ENCODE measurements at places on chromosomes 5 and 9.

DNA sequence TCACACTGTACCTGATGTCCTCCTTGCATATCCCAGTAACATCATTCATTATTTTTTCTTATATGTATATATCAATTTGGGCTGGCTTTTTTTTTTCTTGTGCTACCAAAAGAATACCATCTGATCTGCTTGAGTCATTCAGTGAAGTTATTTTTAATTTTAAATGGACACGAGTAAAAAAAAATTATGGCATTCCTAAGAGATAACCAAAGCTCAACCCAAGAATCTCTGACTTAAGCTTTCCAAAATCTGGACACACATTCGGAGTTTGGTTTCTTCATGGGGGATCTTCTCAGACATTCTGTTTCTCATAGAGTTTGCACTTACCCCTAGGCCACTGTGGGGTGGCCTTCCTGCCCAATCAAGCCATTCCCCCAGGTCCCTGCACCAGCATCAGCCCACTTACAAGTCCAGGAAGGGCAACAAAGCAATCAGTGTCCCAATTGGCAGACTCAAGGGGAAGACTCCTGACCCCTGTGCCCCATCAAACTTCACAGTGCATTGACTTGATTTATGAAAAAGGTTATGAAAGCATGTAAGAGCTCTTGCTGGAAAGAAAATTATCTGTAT, 49.2 kb upstream of the SPDL1 start:
- no peak for DNase-seq

DNA sequence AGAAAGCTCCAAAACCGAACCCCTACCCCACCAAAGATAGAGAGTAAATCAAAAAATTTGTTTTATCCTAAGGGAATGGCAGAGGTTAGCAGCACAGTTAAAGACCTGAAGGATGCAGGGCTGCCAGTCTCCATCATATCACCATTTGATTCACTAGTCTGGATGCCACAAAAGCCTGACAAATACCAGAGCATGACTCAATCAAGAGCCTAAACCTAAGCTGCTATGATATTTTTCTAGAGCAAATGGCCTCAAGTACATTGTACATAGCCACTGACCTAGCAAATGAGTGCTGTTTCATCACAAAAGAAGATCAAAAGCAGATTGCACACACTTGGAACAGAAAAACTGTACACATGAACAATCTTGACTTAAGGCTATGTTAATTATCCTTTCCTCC, 48.0 kb downstream of the DPYSL3 start:
- DNase-seq, result no peak

- DNase-seq, result no peak
These were observed 39.1 kb downstream of the POC5 start for GRCh38 chr5:75678155-75678554.

GRCh38 chr5:23084815-23085214, 231.7 kb upstream of the CDH12 start:
- no peak for DNase-seq

DNA sequence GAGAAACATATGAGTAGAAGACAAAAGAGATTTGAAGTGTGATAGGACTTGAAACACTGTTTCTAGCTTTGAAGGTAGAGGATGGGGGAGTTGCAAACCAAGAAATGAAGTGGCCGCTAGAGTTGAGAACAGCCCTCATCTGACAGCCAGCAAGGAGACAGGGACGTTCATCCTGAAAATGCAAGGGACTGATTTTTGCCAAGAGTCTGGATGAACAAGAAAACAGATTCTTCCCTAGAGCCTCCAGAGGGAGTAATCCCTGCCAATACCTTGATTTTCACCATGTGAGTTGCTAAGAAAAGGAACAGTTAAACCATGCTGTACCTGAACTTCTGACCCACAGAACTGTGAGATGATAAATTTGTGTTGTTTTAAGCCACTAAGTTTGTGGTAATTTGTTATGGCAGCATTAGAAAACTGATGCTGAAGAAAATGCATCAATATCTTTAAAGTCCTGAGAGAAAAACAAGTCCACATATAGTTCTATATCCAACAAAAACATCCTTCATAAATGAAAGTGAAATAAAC, 154.0 kb upstream of the ADAMTSL1 start:
- no peak for DNase-seq

- no peak for DNase-seq
These were observed 110.6 kb downstream of the HTR4 start for GRCh38 chr5:148543727-148544126.

DNA sequence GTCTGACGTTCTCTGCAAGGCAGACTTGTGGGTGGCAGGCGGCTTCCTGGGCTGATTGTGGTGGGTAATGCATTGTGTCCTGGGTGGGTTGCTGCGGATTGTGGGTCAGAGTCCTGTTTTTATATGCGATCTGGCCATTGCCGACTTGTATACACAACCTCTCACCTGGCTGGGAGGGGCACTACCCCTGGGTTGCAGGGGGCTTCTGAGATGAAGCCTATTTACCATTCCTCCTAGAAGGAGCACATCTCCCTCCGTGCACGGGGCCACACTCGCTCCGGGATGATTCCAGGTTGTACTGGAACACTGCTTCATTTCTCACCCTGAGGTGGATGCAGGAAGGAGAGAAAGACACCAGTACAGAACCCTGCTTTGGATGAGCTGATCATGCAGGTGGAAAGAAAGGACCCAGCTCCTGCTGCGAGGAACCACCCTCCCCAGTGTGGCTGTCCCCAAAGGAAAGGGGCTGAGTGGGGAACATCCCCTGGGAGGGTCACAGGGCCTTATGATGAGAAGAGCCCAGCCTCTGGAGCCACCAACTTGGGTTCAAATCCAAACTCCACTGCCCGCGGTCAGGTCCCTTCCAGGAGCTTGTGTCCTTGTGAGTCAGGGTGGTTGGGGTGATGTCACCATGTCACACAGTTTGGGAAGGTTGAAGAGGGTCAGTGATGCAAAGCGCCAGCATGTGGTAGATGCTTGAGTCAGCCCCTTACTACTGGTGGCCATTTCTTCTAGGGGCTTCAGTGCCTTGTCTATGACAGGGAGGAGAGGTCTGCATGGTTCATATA, 151.8 kb upstream of the COL5A1 start:
- no peak for DNase-seq

- no peak for DNase-seq
These were observed 133.2 kb downstream of the ERCC6L2 start for GRCh38 chr9:96008502-96009222.

GRCh38 chr9:71519098-71519696, 249.1 kb downstream of the CEMIP2 start:
- DNase-seq, result no peak

DNA sequence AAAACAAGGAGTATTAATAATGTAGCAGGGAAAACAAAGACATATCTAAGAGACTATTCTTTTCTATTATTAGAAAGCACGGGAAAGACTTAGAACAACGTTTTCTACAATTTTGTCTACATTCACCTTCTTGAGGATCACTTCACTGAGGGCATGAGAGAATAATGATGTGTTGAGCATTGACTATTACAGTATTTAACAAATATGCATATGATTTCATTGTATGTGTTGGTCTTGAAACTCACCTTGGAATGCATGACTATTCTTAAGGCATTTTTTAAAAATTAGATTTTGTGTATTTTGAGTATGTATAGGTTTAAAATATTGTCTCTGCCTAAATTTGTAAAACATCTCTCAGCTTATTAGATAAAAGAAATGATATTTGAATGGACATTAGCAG, 1.2 kb downstream of the FSD1L start:
- DNase-seq, result no peak

GRCh38 chr5:169440107-169440705, 139.3 kb upstream of the SLIT3 start:
- DNase-seq, result no peak

- no peak for DNase-seq
These were observed 29.7 kb upstream of the SMIM32 start for GRCh38 chr5:136222580-136223235.

DNA sequence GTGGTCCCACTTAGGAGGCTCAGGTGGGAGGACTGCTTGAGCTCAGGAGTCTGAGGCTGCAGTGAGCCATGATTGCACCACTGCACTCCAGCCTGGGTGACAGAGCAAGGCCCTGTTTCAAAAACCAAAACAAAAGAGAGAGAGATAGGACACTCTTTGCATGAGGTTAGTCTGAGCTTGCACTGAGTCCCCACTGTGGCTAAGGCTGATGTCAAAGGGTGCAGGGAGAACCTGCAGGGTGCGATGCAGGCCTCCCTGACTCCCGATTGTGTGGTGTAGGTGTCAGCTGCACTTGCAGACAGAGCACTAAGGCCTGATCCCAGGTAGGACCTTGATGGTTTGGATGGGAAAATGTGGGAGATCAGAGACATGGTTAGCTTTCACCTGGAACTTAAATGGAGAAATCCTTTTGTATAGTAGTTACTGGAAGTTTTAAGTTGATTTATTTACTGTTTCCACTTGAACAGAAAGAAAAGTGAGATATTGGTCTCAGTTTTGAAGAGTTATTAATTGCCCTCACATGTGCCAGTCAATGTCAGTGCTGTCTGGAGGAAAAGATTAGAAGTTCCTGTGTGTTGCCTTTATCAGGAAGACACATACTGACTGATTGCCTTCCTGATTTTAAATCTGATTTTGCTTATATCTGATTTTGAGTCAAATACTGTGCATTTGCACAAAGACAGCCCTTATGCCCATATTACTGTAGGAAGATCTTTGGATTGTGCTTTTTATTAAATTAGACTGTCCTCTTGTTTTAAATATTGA, 260.0 kb downstream of the MAST4 start:
- DNase-seq, result no peak

DNA sequence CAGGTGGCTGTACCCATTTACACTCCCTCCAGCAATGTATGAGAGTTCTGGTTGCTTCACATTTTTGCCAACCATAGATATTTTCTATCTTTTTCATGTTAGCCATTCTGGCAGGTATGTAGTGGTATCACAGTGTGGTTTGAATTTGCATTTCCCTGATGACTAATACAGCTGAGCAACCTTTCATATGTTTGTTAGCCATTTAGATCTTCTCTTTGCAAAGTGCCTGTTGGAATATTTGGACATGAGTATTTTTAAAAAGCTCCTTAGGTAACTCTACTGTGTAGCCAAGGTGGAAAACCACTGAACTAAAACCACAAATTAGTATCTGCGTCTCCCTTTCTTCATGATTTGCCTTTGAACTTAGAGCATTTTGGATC, 31.9 kb downstream of the IRF1 start:
- DNase-seq, result no peak

DNA sequence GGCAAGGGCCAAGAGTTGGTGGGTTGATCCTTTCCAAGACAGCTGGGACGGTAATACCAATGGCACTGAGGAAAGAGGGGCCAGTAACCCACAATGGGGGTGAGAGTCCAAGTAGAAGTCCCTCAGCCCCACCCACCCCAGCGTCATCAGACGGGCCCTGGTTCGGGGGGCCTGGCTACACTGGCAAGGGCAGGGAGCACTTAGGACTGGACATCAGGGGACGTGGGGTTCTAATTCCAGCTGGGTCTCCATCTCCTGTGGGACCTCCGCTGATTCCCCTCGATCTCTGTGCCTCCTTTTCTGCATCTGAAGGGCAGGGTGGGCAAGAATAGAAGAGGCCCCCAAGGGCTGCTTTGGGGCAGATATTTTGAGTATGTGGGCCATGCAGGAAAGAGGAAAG, 53.5 kb upstream of the FCN1 start:
- no peak for DNase-seq

- DNase-seq, result no peak
These were observed 4.4 kb upstream of the C9orf153 start for GRCh38 chr9:86263876-86264275.

DNA sequence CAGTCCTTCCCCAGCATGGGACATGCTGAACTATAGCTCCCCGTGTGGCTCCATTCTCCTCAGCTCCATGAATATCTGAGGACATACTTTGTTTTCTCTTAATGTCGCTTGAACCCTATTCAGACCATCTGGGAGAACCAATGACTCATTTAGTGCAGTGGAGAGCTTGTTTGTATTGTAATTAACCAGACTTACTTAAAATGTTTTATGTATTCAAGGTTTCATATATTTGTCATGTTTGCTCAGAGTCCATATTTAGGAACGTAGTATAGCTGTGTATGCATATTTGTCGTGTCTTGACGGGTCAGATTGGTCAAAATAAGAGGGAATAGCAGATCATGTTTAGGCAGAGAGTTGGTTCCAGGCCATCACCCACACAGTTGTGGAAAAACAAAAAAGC, 150.1 kb upstream of the NTRK2 start:
- DNase-seq, result no peak

DNA sequence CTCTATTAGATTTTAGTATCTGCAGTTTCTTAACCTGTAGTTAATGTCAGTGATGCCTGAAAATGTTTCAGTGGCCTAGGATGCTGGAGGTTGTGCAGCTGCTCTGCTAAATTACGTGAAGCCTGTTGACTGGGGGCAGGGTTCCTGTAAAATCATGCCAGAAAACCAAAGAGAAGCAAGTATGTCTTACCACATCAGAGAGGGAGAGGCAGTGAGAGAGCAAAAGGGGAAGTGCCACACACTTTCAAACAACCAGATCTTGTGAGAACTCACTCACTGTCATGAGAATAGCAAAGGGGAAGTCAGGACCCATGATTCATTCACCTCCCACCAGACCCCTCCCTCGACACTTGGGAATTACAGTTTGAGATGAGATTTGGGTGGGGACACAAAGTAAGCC, 83.9 kb upstream of the CYLC2 start:
- DNase-seq, result peak; percentile 4

- no peak for DNase-seq
These were observed 132.0 kb upstream of the NFIB start for GRCh38 chr9:14445946-14446345.

DNA sequence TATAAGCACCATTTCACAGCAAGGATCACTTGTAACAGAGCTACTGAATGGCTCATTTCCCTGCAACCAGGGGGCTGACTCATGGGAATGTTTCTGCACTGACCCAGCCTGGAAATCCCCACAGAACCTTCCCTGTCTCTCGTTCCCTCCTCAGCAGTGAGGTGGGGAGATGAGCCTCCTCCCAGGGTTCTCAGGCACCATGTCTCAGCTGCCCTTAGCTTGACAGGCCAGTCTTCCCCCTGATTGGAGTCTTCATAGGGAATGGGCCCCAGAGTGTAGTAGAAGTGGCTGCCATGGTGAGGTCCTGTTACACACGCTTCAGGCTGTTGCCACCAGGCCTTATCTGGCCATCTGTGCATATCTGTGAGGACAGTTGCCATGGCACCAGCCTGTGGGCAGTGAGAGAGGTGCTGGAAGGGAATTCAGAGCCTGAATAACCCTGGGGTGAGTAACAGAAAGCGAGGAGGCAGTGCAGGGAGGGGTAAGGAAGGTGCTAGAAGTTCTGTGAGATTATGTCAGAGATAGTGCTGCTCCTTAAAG, 324.4 kb downstream of the ENC1 start:
- peak; percentile 81 for DNase-seq

GRCh38 chr9:99579964-99580363, 241.7 kb upstream of the NR4A3 start:
- DNase-seq, result peak; percentile 60

DNA sequence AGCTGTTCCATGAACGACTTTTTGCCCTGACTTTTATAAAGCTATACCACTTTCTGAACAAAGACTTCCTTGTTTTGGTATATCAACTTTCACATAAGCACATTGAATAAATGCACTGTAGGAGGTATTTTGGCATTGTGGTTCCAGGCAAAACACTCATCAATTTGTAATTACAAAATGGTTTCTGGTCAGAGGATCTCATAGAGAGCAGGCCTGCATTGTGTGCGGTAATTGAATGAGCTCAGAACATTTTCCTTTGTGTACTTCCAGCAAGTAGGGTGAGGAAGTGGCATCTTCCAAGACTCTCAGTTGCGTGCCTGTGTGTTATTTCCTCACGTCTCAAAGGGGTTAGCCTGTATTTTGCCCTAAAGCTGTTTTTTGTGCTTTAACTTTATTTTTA, 89.2 kb downstream of the PDE6A start:
- DNase-seq, result no peak

Data from suppressor macrophage (primary cell).